ENCODE measurements at places on chromosomes 6 and 20.

DNA sequence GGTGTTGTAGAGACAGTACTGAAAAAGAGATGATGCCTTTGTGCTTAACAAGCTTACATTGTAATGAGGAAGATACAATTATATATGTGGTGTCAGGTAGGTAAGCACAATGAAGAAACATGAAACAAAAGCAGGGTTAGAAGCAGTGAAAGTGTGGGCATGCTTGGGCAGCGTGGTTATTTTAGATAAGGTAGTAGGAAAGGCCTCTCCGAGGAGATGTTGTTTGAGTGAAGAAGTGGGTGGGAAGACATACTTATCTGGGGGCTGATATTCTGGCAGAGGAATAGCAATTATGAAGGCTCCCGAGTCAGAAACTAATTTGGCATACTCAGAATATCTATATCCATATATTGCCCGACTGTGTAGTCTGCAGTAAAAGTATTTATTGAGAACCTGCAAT lies 4.7 kb downstream of the CDKAL1 start:
- DNase-seq: no peak

DNA sequence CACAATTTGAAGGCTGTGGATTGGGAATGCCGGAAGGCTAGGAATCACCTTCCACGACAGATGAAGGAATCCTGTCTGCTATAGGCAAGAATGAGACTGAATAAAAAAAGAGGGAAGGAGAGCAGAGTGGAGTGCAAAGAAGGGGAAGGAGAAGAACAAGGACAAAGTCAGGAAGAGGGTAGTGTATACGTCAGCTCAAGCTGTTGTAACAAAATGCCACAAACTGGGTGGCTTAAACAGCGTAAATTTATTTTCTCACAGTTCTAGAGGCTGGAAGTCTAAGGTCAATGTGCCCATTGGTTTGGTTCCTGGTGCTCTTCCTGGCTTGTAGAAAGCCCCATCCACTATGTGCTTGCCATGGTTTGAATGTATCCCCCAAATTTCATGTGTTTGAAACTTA lies 104.5 kb downstream of the TTLL2 start:
- DNase-seq: no peak

DNA sequence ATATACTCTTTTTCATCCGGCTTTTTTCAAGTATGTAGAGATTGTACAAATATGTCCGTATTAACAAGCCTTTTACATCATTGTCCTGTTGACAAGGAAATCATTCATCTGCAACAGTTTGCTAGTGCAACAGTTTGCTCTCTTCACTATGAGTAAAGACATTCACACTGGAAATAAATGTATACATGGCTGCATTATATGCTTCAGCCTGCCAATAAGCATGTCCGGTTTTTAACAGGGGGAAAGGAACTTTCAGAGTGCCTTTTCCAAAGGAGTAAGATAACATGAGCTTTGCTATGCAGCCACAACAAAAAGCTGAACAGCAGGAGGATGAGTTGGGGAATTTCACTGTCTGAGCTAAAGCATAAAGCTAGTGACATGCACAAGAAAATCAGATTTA lies 99.4 kb upstream of the ADTRP start:
- no peak for DNase-seq

DNA sequence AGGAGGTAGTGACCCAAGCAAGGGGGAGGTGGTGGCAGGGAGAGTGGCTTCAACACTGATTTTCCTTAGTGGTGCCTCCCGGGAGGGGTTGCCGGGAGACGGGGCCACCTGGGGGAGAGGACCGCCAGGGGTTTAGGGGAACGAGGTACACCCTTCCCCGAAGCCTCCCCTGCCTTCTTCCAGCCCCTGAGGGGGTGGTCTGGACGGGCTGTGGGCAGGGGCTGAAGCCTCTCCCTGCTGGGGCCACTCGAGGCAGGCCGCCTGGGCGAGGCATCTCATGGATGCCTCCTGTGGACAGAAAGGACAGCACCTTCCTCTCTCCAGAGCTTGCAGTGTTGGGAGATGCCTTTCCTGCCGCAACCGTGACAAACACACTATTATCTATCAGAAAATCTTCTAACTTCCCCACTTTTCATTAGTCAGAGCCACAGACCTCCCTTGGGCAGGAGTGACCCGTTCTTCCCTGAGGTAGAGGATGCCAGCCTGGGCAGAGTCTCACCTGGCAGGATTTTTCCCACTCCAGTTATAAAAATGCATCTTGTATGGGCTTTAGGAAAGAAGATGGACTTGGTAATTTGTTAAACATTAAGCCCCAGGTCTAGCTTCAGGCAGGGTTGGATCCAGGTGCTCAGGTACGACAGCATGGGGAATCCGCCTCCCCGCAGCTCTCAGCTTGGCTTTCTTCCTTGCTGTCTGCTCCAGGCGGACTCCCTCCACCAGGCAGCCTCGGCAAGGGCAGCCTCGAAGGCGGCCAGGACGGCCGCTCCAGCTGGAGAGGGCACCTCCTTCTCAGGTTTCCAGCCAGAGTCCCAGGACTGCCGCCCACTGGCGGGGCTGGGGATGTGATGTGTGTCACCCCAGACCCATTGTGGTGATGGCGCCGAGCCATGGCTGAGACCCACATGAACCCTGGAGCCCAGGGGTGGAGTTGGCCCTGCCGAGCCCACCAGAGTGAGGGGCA lies 11.0 kb downstream of the HRH3 start:
- DNase-seq: no peak

GRCh38 chr6:132820629-132821381 lies 6.4 kb downstream of the RPS12 start:
- no peak for DNase-seq

DNA sequence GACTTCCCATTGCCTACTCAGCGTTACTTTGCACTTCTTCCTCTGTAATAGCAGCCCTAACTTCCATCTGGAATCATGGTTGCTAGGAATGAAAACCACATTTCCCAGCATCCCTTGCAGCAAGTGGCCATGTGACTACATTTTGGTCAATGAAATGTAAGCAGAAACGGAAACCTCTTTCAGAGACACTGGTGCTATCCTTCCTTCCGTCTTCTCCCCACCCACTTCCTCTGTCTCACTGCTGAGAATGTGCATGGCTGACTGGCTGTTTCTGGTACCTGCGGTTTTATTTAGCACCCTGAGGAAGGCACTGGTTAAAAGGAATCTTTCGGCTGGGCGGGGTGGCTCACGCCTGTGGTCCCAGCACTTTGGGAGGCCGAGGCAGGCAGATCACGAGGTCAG lies 107.4 kb downstream of the SCML4 start:
- no peak for DNase-seq

DNA sequence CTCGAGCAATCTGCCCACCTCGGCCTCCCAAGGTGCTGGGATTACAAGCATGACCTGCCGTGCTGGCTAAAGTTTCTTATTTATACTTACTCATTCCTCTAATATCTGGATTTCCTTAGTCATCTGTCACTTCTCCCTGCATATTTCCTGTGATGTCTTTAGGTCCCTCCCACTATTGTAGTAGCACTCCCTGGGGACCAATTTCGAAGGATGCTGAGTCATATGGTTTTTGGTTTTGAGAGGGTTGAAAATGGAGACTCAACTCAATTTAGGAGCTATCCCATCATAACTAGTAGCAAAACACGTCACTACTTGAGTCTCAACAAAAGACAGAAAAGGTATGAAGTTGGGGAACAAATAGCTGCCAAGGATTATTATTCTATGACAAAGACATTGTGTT lies 20.2 kb downstream of the MCUR1 start:
- DNase-seq: no peak

GRCh38 chr20:46355778-46356177 lies 47.5 kb upstream of the CDH22 start:
- no peak for DNase-seq

DNA sequence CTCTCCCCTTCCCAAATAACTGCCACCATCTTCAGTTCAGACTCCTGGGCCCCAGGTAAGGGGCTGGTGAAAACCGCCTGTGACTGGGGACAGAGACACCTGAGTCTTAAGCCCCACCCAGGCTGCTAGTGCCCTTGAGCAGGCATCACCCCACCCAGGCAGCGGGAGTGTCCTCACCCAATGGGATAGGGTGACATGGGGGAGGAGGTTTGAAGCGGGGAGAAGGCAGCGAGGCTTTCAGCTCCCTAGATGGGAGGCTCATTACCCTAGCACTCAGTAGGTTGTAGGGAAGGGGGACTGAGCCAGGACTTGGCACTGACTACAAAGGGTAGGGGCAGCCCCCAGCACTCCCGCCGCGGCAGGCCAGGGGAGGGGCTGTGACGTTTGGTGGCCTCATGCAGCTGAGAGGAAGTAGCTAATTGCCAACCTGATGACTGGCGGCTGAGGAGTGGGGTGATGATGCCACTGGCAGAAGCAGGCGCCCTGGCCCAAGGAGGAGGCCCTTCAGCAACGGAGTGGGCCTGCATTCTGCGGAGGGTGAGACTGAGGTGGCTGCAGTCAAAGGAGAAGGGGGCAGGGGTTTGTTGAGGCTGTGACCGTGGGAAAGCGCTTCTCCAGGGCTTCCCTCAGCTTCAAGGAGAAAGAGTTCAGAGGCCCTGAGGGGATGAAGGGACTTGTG lies 126.9 kb downstream of the MRPL14 start:
- no peak for DNase-seq

- DNase-seq: no peak
These were observed 31.4 kb downstream of the AFDN start for GRCh38 chr6:167858086-167858591.

DNA sequence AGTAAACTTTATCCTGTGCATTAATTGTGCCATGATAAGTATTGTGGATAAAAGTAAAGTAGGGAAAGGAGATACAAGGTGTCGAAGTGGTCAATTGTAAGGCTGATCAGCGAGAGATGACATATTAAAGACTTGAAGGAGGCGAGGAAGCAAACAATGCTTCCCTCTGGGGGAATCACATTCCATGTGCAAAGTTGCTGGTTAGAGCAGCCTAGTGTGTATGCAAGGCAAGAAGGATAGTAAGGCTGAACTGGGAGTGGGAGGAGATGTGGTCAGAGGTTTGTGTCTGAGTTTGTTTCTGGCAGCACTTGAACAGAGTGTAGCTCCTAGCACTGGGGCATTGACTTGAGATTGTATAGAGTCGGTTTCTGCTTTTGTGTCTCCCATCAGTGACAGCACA lies 122.9 kb downstream of the SLC35F1 start:
- DNase-seq: no peak

GRCh38 chr6:17012421-17013225 lies 89.2 kb upstream of the STMND1 start:
- no peak for DNase-seq

GRCh38 chr6:169824848-169825557 lies 73.6 kb downstream of the ERMARD start:
- DNase-seq: no peak

DNA sequence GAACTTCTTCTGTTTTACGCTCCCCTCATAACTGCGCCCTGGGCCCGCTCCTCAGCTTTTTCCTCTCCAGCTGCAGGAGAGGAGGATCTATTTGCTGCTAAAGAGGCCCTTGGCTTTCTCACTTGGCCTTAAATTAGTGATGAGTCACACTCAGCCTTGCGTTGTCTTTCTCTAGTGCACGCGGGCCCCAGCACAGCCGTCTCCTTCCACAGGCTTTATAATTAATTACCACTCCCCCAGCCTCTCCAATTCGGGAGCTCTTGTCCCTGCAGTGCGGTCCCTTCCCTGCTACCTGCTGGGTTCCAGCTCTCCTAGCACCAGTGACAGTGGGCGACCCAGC lies 25.2 kb downstream of the PACSIN1 start:
- no peak for DNase-seq

DNA sequence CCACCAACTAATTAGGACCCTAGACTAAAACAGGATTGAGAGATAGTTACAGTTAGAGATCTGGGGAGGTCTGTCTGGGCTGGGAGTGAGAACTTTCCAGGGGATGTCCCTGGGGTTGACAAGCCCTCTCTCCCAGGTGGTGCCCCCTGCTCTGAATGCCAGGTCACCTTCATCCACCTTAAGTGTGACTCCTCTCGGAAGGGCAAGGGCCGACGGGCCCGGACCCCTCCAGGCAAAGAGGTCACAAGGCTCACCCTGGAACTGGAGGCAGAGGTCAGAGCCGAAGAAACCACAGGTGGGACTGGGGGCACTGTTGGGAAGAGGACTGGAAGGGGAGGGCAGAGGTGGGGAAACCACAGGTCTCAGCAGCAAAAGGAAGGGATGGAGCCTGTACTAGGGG lies 17.0 kb upstream of the ZNF76 start:
- no peak for DNase-seq

GRCh38 chr6:140849456-140849855 lies 1283.3 kb upstream of the GJE1 start:
- DNase-seq: no peak

DNA sequence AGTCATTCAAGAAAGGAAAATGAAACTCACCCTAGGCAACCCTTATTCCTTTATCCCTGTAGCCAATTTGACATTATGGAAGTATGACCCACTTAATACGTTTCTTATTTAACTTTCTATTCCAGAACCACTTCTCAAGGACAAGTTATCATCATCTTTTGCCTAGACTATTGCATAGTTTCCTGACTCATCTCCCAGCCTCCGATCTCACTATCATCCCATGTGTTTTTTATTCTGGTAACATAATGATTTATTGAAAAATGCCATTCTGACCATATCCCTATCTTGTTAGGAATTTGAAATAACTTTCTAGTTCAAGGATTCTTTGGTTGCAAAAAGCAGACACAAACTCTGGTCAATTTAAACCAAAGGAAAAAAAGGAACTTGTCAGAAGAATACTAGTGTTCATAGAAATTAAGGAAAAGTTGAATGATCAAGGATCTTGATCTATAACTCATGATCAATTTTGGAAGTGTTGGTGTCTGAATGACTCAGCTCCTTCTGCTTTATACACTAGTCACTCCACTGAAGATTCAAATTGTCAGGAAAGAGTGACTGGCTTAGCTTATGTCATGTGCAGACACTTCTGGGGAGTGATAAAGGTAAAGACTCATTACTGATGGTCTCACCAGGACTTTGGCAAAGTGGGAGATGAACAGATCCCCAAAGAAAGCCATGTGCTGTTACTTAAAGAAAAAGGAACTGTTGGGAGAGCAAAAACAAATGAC lies 8.5 kb upstream of the TINAG start:
- no peak for DNase-seq

DNA sequence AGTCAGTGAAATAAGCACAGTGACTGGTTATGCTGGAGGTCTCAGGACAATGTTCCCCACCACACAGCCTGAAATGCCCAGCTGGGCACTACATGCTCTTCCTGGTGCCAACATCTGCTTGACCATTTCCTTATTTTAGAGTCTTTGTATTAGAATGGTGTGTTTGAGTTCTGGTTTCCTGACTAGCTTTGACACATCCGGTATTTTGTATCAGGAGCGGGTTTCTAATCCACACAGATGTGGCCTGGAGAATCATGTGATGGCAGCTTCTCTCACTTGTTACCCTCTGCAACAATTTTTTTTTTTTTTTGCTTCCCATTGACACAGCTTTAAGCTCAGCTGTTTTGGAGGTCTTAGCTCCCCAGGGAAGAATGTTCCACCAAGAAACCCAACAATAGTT lies 164.5 kb upstream of the CST7 start:
- DNase-seq: no peak

Measured in epithelial cell of prostate (primary cell).